H4 (cell line): ENCODE measurements at places on chromosomes 5 and 9.

- DNase-seq, result peak; percentile 34
Observed at GRCh38 chr9:8486095-8486494, 686.5 kb upstream of the DMAC1 start.

DNA sequence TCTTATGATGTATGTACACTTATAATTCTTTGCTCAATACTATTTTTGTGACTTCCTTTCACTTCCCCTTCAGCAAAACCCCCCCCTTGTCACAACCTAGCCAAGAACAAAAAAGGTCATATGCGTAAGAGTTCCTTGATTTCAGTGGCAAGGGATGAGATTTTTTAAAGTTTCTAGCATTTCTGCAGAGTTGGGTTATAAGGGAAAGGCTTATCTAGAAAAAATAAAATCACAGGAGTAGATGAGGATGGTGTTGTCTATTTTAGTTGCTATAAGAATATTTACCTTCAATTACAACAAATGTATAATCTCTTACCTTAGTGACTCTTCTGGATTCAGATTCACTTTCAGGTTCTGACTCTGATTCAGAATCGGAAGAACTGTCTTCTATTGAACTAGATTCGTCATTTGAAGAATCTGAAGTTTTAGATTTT, 184.6 kb downstream of the AP3B1 start:
- DNase-seq, result no peak

- peak; percentile 15 for DNase-seq
Observed at GRCh38 chr9:73441890-73442818, 290.5 kb downstream of the ANXA1 start.

DNA sequence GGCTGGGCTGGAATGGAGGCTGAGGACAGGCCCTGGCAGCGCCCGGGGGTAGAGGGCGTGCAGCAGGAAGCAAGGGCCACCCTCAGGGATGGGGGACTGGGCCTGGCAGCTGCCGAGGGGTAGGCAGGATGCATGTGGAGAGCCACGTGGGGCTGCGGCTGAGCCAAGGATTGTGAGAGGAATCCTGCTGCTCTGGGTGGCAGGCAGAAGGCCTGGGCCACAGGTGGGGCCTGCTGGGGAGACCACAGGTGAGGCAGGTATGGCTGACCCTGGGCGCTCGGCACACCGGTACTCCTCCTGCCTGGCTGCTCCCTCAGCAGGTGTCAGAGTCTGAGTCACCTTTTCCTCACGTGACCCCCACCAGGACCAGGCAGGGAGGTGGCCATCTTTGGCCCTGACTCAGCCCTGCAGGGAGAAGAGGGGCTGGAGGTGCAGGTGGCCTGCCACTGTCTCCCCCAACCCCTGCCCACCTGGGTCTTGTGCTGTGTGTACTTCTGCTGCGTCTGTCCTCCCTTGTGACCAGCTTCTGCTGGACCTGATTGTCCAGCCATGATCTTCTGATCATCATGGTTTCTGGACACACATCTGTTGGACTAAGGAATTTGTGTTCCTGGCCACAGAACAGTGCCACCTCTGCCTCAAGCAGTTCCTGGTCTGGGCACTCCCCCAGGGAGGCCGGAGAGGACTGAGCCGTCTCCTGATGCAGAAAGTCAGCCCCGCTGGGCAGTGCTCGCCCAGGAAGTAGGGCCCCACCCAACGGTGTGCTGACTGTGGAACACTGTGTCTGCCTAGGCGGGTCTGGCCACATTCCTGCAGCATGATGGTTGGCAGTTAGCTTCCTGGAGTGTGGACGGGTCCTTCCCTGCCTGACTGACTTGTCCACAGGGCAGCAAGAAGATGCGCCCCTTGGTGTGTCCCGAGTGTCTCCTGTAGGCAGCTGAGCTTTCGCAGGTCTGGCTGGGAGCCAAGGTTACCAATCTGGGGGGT, 6.4 kb downstream of the ARRDC1 start:
- peak; percentile 80 for DNase-seq

DNA sequence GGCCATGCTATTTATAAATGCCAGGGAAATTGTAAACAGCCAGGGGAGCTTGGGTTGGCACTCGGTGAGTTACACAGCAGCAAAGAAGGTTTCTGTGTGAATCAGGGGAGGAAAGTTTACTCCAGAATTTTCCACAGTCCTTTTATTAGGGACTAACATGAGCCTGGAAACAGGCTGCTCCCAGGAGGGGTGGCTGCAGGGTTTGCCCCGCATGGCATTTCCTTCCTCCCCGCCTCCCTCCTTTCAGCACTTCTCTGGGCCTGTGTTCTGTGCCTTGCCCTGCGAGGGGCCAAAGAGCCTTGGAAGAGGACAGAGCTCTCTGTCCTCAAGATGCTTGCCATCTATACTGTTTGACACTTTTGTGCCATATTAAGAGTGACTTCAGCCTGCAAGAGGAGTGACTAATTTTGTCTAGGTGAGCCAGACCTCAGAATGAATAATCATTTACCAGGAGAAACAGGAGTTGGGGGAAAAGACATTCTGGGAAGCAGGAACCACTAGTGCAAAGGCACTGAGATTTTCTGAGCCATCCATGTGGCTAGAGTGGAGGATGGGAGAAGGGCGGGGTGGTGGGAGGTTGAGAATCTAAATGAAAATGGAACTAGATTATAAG, 1.8 kb downstream of the GSN start:
- DNase-seq, result no peak
